Stimulated activated CD8-positive, alpha-beta memory T cell treated with anti-CD3 and anti-CD28 coated beads, Interleukin-7, amount 100 ng/mL, for 24 hours (primary cell): ENCODE measurements at places on chromosomes 11 and 22.

GRCh38 chr11:109236188-109236587, 185.8 kb upstream of the C11orf87 start:
- DNase-seq: no peak

DNA sequence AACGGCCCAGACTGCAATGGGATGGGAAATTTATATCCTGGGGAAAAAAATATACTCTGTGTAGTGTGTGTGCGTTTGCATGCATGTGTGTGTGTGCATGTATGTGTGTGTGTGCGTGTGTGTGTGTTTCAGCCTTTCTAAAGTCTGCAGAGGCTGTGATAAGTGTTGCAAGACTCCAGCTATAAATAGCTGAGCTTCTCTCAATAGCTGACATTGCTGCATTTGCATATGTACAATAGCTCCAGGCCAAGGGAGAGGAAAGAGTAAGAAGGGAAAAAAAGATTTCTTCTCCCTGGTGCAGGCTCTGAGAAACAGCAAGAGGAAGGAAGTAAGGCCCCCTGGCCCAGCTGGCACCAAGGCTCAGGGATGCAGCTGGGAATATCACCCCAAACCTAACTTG, 483.0 kb downstream of the MN1 start:
- no peak for DNase-seq

GRCh38 chr11:727281-727701, 20.0 kb upstream of the TALDO1 start:
- no peak for DNase-seq

DNA sequence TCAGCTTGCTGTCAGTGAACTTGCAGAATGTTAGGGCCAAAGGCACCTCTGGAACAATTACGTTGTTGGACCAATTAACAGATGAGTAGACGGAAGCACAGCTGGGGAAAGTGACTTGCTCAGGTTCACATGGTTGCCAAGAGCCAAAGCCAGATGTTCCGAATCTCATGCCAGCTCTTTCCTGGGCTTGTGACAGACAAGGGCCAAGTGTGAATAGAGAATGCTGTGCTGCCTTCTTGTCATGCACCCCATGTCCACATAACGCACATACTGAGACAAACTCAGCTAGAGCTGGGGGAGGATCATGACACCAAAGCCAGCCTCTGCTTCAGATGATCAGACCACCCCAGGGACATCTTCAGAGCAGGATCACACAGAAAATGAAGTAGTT, 616.3 kb downstream of the INSC start:
- no peak for DNase-seq

- no peak for DNase-seq
These were observed 181.5 kb downstream of the MAML2 start for GRCh38 chr11:96161307-96162089.

DNA sequence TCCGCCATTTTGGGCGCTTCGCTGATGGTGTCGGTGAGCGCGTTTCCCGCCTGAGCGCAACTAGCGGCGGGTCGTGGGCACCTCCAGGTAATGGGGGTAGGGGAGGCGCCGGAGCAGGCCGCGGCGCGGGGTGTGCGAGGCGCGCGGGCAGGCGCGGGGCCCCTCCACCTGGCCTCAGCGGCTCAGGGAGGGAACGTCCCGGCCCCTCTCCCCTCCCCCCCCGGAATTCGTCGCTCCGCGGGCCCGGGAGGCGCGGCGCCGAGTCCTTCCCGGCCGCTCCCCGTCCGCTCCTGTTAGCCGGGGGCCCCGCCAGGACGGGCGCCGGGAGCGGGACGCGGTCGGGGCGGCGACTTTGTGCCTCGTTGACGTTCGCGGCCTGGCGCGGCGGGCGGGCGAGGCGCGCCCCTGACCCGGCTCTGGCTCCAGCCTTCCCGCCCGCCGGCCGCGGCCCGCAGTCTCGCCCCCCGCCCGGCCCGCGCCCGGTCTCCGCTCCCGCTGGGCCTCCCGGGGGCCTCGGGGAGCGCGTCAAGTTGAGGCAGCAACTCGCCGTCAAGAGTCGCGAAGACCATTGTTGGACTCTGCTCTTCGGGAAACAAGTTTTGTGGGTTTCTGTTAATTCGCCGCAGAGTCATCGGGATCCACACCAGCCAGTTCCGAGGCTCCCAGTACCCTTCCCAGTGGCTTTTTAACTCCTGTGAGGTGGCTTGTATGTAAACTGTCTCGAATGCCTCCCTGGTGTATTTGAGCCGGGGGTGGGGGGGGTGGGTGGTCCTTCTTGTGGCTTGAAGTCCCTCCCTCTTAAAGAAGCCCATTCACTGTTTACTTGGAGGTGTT, at the start of gene PPP6R3:
TSS of gene PPP6R3 (plus strand) at position 12 of the 834 bp plus-strand sequence. CDS start 76,913 bp downstream, outside the sequence.
- DNase-seq: no peak

DNA sequence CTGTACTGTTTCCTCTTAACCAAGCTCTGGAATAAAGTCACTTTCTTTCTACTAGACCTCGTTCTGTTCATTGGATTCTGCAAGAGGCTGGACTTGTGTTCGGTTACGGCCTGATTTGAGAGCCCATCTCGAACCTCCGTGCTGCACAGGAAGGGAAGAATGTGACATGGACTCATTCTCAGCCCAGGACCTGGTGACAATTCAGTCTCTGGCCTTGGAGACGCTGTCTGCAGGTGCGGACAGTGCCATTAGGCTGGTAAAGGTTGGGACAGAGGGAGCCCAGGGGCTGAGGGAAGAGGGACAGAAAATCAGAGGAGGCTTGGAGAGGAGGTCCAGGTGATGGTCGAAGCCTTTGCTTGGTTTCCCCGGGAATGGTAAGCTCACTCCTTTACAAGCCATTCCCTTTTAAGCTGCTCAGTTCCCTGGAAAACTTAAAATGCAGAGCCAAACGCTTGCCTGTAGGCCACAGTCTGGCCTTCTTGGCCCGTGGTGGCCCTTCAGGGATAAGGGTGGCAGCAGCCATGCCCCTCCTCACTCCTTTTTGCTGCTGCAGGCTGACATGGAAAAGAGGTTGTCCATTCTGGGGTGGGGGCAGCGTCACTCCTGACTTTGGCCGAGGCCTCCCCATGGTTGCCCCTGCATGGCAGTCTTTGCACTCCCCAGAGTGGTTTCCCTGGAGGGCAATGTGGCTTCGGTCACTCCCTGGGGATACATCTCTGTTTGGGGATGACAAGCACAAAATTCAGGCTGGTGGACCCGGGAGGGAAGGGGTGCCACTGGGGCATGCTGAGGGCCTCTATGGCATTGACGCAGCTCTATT, 52.3 kb downstream of the SHISAL1 start:
- DNase-seq: no peak

DNA sequence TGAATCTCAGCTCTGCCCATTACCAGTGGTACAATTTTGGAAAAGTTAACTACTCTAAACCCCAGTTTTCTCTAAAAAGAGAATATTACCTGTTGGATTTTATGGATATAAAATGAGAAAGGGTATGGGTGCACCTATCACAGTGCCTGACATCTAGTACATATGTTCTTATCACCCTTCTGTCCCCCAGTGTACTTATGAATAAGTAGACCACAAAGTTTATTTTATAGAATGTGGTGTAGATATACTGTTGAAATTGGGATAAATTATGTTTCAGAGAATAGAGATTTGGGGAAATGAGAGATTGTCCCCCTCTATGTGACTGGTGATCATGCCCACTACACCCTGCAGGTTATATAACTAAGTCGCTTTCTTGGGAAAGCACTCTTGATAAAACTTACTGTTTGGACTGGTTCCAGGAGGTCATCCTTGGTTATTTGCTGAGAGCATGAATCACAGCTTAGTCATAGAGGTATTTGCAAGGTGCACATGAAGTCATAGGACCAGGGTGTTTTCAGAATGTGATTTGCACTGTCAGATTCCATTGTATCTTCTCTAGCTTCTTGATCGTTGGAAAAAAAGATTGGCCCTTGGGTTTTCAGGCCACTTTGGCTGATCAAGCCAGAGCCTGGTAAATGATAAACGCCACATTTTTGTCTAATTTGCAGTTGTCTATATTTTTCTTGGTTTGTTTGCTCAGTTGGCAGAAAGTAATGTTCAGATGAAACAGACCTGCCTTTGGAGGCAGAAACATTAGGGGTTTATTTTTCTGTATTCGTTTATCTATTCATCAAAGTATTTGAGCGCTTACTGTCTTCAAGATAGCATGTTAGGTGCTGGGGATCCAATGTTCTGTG, 21.3 kb downstream of the STX3 start:
- DNase-seq: no peak

DNA sequence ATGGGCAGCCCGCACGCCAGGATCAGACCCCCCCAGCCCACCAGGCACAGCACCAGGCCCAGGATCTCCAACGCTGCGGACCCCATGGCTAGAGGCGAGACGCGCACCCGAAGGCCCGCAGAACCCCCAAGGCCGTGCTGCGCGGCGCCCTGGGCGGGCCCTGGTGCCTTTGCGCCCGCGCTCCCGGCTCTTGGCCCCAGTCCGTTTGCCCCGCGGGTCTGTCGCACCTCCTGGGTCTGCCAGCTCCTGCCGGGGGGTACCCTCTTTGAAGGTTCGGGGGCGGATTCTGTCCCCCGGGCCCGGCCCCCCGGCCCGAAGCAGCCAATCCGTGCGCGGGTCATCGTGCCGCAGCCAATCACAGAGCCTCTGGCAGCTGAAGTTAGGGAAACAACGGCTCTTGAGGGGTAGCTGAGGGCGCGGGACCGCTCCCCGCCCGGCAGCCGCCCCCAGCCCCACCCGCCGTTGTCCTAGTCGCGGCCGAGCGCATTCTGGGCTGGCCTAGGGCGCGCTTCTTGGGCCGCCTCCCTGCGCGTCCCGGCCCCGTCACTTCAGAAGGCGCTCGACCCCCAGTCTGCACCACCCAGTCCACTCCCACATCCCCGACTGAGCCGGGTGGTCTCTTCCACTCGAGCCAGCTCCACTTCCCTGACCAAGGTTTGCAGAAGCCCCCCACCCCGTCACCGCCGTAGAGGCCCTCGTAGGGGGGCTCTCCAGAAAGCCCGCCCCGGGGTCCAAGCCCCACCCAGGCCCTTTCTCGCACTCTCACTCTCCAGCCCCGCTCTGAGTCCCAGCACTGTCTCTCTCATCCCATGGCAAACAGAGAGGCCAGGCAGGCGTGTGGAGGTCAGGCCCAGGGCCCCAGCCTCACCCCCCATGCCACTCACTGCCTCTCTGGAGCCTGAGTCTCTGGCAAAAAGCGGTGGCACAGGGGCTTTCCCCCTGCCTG, at the start of gene CLDN5:
TSS of gene CLDN5 (minus strand) at position 241 of the 946 bp plus-strand sequence. CDS start at position 86, 155 bp downstream.
- DNase-seq: no peak
